ENCODE measurements at places on chromosomes 11 and 22.

- no peak for DNase-seq
These were observed 103.4 kb upstream of the FGF3 start for GRCh38 chr11:69922596-69923111.

GRCh38 chr11:111788051-111788450 is 21.9 kb upstream of the PPP2R1B start:
- no peak for DNase-seq

- no peak for DNase-seq
These were observed 132.1 kb upstream of the TTC12 start for GRCh38 chr11:113182288-113182687.

GRCh38 chr11:118572981-118573550 is 857 bp downstream of the ARCN1 start:
- no peak for DNase-seq

DNA sequence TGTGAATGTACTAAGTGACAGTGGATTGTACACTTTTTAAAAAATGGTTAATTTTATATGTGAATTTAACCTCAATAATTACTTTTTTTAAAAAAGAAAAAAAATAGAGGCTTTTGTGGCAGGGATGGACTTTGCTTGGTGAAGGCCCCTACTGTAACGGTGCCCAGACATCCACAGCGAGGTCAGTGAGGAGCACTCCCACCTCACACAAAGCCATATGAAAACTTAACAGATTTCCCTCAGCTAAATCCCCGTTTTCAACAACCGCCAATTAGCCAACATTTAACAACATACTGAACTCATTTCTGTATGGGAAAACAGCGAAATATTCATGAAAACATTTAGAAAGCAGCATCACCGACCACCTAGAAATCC is 642 bp upstream of the C11orf58 start:
- no peak for DNase-seq

DNA sequence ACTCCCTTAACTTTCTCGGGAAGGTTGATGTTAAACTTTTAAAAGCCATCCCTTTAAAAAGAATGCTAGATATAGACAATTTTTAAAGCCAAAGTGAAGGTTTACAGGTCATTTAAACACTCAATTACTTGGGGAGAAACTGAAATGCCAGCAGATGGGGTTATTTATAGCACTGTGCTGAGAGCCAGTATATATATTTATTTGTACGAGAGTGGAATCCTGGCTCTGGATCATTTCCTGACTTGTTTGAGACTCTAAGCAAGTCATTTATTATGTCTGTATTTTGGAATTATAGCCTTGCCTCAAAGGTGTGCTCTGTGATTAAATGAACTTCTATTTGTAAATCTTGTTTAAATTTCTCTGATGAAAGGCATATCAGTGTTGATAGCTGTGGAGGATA is 6.8 kb upstream of the ZBED5 start:
- DNase-seq: no peak

GRCh38 chr11:65420506-65420905 is 2.1 kb upstream of the NEAT1 start:
- no peak for DNase-seq

- no peak for DNase-seq
These were observed 1629.6 kb downstream of the FAM181B start for GRCh38 chr11:81104051-81104450.

GRCh38 chr11:45771193-45771565 is 33.8 kb upstream of the SLC35C1 start:
- peak; percentile 30 for DNase-seq

DNA sequence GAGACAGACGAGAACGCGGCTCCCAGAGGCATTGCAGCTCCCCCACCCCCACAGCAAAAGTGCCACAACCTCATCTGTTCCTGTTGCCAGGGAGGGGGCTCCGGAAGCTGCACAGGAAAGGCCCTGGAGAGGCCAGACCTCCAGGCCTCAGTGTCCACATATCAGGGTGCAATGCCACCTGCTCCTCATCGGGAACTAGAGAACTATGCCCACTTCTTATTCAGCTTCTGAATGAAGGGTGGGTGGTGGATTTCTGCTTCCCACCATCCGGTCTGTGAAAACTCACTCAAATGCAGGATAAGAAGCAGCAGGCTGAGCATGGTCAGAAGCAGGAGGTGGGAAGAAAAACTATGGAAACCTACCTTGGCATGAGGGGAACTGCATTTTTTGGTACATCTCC is 105.9 kb downstream of the MED15 start:
- no peak for DNase-seq

DNA sequence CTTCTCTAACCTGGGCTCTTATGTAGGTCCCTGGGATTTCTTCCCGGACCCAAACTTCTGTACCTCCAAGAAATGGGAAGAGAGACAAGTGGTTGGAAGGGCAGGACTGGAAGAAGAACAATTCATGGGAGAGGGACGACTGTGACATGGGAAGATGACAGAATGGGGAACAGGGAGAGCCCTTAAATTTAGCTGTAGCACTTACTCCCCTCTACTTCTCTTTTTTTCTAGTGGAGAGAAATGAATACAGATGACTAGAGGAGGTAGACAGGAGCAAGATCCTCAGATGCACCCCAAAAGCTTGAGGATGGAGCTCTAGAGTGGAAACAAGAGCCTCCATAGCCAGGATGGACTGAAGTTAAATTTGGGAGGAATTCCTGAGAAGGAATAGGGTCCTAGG is 2.3 kb downstream of the RHOG start:
- no peak for DNase-seq

DNA sequence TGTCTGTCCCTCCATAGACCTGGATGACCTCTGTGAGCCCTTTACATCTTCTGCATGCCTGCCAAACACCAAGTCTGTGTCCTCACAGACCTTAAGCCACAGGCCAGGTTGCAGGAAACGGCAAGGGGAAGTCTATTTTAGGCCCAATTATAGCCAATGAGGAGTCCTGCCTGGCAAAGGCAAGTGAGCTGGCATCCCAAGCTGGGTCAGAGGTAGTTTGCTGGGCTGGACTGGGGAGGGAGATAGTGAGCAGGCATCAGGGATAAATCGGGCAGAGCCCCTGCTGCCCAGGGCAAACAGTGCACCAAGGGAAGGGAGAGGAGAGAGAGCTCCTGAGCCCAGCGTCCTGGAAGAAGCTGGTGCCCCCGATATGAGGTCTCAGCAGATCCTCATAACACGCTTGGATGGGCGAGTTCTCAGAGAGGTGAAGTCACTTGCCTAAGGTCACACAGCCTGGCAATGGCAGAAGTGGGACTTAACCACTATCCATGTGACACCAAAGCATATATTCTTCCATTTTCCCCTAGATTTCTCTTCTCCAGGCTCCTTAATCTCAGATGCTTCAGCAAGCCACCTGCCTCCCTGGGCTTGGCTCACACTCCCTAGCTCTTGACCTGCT is 3.7 kb upstream of the RELT start:
- no peak for DNase-seq
